ENCODE measurements at places on chromosomes 11 and 22.

GRCh38 chr11:69943066-69943465, 123.8 kb upstream of the FGF3 start:
- no peak for DNase-seq

GRCh38 chr22:50292643-50293440, 14.6 kb downstream of the PLXNB2 start:
- no peak for DNase-seq

DNA sequence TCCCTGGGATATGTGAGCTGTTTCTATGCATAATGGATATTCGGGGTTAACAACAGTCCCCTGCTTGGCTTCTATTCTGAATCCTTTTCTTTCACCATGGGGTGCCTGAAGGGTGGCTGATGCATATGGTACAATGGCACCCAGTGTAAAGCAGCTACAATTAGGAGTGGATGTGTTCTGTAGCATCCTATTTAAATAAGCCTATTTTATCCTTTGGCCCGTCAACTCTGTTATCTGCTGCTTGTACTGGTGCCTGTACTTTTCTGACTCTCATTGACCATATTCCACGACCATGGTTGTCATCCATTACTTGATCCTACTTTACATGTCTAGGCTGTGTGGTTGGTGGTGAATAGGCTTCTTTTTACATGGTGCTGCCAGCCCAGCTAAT, 1.3 kb downstream of the TUG1 start:
- DNase-seq, result no peak

DNA sequence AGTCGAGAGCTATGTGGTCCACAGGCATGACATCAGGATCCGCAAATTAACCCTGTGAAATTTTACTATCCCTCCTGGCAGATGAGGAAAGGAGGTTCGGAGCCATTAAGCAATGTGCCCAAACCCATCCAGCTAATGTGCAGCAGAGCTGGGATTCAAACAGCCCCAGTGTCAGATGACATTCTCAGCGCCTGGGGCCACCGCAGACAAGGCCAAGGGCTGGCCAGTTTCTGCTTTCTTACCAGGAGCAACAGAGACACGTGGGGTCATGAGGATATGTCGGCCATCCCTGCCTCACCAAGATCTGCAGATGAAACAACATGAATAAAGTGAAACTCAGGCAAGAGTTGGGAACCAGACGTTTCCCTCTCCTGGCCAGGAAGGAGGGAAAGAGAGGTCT, 110.2 kb downstream of the TENM4 start:
- no peak for DNase-seq

DNA sequence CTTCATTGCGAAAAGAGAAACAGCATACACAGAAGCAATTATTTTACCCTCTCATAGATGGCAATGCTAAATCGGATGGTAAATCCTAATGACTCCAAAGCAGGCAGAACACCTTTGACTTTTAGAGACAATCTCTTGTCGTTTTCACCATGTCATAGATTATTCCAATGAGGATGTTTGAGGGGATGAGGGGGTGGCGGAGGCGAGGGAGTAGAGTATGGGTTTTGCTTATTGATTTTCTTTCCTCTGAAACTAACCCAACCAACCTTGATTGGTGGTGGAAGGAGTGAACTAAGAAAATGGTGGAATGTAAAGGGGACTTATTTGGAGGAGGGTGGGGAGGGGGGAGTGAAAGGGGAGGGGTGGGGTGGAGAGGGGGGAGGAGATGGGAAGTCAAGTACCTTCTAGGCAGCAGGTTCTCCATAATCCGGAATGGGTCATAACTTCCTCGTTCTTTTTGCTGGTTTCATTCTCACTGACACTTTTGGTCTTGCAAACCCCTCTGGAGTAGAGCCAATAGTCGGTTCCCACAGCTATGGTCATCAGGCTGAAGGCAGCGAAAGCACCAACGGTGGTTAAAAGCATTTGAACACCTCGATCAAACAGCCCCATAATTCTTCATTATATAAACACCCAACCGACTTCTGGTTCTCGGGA, 1.5 kb downstream of the CACNG2 start:
- no peak for DNase-seq

DNA sequence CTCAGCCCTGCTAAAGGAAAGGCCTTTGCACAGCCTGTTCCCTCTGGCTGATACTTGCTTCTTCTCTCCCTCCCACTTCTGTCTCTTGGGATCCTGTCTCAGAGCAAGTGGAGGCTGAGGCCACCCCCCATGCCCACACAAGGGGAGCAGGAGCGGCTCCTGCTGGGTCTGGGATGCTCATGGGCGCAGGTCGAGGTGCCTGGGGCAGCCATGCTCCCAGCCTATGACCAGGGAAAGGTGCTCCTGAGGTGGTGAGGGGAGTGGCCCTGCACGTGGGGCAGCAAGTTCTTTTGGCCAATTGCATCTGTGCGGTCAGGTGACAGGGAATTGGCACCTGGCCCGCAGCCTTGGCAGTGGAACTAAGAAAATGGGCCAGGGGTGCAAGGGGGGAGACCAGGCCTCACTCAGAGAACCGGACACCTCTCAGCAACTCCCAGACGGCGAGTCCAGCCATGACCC, 1.5 kb downstream of the MAPK11 start:
- no peak for DNase-seq

DNA sequence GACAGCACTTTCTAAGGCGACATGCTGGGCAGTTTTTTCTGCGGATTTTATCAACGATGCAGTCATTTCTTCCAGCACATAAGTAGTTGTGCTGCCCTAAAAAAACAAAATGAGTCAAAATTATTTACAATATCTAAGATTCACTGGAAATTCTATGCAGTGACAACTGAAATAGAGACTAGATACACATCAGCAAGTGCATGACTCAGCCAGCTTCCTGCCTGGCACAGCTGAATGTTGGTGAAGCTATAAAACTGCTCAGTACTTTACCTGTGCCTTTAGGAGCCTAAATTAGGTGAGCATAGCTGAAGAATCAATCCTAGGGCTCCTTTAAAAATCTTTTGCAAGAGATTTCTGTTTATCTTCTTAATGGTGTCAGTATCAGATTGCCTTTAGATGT, 37.8 kb downstream of the PGR start:
- no peak for DNase-seq

DNA sequence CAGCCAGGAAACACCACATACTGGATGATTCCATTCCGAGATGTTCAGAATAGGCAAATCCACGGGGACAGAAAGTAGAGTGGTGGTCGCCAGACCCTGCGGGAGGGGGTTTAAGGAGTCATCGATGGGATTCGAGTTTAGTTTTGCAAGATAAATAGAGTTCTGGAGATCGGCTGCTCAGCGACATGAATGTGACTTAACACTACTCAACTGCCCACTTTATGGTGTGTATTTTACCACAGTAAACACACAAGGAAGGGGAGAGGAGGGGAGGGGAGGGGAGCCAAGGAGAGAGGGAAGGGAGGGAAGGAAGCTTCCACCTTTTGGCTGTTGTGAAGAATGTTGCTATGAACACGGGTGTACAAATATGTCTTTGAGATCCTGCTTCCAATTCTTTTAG, 10.4 kb upstream of the ARHGAP8 start:
- DNase-seq, result no peak

GRCh38 chr22:19767427-19768341, 7.1 kb downstream of the TBX1 start:
- no peak for DNase-seq

DNA sequence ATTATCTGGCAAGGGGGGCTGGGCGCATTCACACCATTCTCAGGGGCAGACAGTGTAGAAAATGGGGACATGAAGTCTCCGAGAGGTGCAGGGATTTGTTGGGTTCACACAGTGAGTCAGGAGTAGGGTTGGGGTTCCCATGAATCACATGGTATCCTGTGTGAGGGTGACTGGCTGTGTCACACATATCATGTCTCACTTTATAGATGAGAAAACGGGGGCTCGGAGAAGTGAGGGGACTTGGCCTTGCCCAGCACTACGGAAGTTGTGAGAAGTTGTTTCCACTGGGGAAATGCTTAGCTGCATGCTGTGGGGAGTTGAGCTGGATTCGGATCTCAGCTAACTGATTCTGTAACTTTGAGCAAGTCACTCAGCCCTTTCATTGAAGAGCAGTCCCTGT, 4.2 kb downstream of the GAL3ST3 start:
- DNase-seq, result no peak

DNA sequence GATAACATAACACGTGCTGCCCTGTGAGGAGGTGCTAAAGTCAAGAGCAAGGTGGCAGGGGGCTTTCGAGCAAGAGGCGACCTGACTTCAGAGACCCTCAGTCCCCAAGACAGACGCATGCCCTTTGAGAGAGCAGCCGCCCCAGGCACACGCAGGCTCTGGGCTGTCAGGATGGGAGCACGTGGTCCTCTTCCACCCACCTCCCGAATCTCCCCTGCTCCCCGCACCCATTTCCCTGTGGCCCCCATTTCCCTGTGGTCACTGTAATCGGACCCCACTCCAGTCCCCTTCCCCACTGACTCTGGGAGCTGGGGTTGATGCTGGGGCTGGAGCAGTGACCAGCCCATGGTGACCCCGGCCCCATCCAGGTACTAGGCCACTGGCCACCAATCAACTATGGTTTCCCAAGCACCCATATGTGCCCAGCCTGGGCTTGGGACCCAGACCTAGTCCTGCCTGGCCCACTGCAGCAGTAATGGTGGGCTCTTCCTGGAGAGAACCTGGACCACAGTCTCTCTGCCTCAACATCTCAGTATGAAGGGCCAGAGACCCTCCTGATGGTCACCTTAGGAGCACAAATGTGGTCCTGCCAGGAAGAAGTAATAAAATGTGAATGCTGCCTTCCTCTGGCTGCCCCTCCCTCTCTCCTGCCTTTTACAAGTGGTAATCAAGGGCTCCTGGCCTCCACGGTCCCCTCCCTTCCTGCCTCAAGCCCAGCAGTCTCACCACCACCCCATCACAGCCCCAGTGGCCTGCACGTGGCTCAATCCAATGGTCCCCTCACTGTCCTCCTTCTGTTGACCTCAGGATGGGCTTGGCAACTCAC, 39.0 kb downstream of the IGLL5 start:
- DNase-seq, result no peak

- no peak for DNase-seq
Measured at GRCh38 chr11:59463190-59463641, 6.5 kb downstream of the OR4D6 start.

DNA sequence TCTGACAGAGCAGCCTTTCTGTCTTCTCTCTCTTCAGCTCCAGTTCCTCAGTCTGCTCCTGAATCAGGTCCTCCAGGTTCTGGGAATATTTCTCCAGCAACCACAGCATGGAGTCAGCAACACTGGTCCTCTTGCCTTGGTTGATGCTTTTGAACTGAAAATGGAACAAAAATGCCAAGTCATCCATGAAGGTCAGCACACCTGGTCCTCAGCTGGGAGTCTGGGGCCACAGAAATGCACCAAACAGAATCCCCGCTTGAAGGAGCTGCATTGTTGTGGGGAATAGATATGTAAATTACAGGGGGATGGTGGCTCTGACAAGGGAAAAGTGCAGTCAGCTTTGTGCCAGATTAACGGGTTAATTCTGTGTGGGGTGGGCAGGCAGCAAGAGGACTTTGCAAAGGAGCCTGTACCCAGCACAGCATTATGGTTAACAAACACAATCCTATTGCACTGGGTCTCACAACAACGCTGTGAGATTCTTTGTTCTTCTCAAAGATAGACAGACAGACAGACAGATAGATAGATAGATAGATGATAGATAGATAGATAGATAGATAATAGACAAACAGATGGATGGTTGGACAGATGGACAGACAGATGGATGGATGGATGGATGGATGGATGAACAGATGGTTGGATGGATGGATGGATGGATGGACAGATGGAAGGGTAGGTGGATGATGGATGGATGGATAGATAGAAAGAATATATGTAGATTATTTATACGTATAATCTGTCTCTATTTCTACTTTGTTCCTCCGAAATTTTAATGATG, 33.8 kb upstream of the LRRC32 start:
- DNase-seq, result no peak

GRCh38 chr11:101003468-101003867, 126.1 kb downstream of the PGR start:
- no peak for DNase-seq

DNA sequence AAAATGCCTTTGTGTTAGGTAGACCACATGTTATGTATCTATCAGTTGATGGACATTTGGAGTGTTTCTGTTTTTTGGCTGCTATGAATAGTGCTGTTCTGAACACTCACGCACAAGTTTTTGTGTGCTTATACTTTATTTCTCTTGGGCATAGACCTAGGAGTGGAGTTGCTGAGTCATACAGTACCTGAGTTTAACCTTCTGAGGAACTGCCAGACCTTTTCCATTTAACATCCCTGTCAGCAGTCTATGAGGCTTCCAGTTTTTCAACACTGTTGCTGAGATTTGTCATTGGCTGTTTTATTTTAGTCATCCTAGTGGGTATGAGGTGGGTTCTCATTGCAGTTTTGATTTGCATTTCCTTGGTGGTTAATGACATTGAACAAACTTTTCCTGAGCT, 4.4 kb downstream of the CTTN start:
- no peak for DNase-seq

GRCh38 chr11:62383822-62384221, 35.0 kb upstream of the SCGB1A1 start:
- DNase-seq, result no peak

DNA sequence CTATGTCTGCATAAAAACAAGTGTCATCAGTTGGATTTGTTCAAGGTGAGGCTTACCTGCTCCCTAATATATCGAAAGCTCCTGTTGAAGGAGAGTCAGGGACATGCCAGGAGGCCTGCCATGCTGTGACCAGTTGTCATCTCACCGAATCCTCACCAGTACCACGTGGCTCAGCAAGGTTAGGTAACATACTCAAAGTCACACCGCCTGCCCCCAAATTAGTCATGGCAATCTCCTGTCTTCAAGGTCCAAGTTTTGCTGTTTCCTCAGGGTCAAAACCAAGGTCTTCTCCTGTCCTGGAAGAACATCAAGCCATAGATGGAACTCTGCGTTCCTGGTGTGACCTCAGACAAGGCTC, 67.8 kb downstream of the IGLL1 start:
- DNase-seq, result no peak

DNA sequence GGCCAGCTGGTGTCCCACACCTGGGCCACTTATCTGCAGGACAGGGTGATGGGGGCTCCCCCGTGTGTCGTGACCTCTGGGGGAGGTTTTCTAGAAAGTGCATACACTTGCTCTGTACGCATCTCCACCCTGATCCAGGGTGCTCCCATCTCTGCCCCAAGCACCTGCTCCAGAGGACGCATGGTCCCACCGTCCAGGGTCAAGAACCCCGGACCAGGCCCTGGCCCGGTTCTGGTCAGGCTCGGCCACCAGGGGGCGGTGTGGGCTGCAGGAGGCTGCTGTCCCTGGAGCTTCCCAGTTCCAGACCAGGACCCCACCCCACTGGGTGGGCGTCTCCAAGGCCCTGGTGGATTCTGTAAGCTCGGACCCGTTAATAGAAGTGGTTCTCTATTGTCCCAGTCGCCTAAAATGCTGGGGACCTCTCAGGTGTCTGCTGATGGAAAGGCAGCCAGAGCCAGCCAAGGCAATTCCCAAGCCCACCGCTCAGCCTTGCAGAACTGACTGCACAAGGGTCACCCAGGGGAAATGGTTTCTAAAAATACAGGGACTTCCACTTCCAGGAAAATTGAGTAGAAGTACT, 34.7 kb upstream of the SEPTIN5 start:
- no peak for DNase-seq

DNA sequence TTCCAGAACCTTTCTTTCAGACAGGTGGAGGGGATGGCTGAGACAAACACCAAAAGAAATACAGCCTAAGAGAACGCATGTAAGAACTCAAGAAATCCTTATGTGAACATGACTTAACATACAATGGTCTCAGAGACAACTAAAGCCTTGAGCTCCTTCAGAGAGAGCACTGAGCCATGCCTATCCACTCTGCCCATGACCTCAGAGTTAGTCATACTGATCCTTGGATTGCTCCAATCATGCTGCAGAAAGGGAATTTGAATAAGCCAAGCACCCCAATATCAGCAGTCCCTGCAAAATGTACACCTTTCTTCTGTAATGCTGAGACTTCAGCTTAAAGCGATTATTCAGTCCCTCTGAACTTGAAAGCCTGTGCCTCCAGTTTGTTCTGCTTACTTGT, 43.2 kb upstream of the CHKA start:
- no peak for DNase-seq
